ENCODE measurements at places on chromosomes 7 and 10.
A peak's percentile ranks its signal among the peaks of the same experiment; 100 is the strongest.

- no peak for DNase-seq
These were observed 237.4 kb downstream of the OTUD1 start for GRCh38 chr10:23676296-23676695.

DNA sequence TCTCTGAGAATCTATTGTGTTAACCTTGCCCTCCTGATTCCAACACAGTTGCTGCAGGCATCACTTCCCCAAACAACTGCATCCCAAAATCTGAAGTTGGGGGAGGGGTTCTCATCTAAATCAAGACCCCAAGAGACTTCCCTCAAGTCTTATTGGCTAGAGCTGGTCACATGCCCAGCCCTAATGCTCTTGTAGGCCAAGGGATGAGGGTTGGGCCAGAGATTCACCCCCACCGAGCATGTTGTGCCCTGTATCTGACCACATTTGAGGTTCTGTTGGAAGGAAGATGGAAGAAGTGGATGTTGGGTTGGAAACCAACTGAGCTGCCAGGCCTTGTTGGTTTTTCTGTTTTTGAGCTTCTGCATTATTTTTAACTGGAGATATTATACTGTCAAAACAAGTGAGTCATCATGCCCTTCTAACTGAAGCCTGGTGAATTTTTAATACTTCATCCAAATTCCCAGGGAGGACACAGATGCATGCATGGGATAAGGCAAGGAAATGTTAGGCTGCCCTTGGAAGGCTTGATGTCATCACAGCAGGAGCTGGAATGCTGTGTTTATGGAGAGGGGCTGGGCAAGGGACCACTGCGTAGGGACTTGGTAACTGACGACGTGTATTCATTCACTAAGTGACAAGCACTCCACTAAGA is 68.6 kb upstream of the CACUL1 start:
- DNase-seq = no peak

DNA sequence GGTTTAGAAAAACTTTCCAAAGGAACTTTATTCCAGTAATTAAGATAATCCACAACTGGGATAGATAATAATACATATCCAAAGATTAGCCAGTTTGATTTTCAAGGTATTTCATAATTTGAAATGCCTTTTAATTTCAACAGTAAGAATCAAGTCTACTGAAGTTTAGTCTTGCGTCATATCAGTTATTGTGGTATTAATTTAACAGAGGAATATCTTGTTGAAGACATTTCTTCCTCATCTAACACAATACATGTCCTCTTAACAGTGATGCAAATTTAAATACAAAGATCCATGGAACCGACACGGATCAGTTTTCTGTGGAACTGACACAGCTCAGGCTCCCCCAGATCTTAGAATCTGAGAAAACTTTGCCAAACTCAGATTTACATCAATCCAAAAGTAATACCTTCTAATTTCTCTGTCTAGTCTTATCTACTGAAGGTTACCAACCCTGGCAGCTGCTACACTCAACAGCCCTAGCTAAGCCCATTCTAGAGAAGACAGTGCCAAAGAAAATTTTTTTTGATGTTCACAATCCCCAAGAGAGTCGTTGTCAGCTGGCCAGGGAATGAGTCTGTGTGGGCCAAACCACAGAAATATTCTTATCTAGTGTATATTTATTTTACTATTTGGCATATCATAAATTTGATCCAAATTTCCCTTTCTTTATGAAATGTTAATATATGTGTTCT is 365.2 kb upstream of the MEOX2 start:
- no peak for DNase-seq

DNA sequence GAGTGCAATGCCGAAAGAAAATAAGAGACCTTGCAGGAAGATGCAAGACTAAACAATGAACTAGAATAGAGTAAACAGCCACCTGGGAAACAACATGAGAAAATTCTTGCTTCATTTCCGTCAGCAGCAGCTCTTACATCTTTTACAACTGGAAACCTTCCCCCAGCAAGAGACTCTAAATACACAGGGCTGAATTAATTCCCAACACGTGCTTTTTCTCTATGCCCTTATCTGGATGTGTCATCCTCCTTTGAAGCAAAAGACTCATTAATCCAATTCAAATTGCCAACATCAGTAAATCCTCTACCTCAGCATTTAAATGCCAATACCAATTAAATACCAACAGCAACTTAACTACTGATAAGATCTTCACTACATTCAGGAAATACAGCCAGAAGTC is 99.0 kb upstream of the PDE1C start:
- no peak for DNase-seq

GRCh38 chr7:158601090-158601489 is 13.5 kb upstream of the PTPRN2 start:
- DNase-seq = no peak

GRCh38 chr7:80699045-80699638 is 60.7 kb downstream of the CD36 start:
- peak; percentile 86 for DNase-seq

- no peak for DNase-seq
These were observed 406.1 kb upstream of the FZD8 start for GRCh38 chr10:36048236-36048635.

DNA sequence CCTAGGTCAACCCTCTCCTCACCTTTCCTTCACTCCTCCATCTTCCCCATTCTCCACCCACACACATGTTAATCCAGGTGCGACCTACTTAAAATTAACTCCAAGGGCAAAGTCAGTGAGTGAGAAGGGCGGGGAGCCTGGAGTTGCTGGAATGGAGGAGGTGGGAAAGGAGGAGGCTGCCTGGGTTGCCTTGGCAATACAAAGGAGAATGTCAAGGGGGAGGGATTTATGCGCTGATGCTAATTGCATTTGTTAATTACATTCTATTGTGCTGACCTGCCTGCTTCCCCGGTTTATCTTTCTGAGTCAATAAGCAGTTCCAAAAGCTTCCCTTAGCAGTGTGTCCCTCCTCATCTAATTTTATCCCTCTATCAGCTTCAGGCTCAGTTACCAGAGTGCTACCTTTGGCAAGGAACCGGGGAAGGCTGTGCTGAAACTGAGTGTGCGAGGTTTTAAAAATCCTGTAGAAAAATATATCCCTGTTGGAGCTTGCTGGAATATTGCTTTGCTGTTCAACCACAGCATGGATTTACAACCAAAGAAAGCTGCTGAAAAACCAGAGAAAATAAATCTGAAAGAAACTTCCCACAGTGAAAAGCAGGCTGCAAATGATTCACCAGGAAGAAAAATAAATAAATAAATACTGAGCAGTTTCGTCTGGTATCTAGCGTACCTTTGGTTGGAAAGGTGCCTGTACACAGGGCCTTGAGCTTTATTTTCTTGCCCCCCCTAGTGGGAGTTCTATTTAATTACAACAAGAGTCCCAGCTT is 113.2 kb upstream of the DGKB start:
- DNase-seq = peak; percentile 83

- DNase-seq = no peak
These were observed 55.1 kb upstream of the FAM20C start for GRCh38 chr7:137094-137891.

DNA sequence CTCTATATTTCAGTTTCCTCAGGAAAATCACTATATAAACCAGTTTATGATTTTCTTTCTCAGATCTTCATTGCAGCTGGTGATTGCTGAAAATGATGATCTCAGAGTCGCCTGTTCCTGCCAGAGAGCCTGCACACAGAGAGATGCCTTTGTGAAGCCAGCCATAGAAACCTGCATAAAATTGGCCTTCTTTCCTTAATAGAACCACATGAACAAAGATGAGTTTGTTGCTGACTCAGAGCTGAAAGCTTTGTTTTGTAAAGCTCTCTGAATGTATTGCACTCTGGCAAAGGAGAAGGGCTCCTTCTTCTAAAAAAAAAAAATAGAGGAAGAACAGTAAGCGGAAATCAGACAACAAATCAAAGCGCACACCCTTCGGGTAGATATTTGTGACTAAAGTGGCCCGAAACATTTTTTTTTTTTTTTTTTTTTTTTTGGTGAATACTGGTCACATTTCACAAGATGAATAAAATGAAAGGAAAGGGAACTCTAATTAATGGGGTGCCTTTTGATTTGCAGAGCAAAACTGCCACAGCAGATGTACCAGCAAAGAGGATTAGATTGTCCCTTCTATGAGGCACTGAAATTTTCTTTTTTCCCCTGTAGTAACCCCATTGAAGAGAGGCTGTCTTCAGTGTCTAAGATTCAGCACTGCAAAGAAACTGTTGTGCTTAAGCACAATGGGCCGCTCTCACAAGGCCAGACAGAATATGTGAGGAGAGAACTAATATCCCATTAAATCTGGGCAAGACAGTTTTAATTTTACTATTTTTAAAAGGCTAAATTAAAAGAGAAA is 75.1 kb upstream of the PTPRZ1 start:
- no peak for DNase-seq

- no peak for DNase-seq
These were observed 264.9 kb downstream of the SKIDA1 start for GRCh38 chr10:21260506-21261149.

- DNase-seq = peak; percentile 28
These were observed 30.2 kb upstream of the NUB1 start for GRCh38 chr7:151311294-151311864.

DNA sequence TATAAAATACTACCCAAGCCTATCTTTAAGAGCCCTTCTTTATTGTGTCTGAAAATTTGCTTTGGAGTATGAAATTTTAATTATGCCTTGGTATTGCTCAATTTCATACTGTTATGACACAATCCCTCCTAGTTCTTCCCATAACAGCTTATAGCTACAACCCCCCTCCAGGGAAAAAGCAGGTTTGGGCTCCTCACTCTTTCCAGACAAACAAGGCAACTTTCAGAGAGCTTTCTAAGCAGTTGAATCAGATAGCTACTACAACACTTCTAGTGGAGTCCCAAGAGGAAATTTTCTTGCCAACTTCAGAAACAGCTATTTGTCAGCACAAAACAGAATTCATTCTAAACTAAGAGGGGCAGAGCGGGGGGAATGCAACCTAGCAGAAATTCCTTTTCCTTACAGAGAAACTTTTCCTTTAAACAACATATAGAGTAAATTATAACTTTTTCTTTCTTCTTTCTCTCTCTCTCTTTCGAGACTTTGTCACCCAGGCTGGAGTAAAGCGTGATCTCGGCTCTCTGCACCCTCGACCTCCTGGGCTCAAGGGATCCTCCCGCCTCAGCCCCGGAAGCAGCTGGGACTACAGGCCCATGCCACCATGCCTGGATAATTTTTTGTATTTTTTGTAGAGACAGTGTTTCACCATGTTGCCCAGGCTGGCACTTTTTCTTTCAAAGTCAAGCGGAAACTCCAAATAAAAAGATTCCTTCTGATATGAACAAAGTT is 26.0 kb upstream of the JMJD1C start:
- no peak for DNase-seq

- DNase-seq = no peak
These were observed 32.5 kb downstream of the ZNF277 start for GRCh38 chr7:112238852-112239610.

GRCh38 chr10:123678376-123678775 is 12.2 kb downstream of the GPR26 start:
- DNase-seq = no peak

GRCh38 chr7:117793976-117794375 is 79.3 kb downstream of the CTTNBP2 start:
- DNase-seq = no peak

- DNase-seq = no peak
These were observed 3.5 kb downstream of the FAM180A start for GRCh38 chr7:135744938-135745702.

DNA sequence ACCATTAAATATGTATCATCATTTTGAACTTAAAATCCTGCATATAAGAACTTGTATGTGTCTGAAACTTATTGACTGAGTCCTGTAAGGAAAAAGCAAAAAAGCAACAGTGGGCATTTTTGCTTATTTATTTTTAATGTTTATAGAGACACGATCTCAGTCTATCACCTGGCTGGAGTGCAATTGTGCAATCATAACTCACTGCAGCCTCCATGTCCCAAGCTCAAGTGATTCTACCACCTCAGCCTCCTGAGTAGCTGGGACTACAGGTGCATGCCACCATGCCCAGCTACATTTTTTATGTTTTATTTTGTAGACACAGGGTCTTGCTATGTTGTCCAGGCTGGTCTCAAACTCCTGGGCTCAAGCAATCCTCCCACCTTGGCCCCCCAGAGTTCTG is 32.2 kb downstream of the MYL10 start:
- no peak for DNase-seq

DNA sequence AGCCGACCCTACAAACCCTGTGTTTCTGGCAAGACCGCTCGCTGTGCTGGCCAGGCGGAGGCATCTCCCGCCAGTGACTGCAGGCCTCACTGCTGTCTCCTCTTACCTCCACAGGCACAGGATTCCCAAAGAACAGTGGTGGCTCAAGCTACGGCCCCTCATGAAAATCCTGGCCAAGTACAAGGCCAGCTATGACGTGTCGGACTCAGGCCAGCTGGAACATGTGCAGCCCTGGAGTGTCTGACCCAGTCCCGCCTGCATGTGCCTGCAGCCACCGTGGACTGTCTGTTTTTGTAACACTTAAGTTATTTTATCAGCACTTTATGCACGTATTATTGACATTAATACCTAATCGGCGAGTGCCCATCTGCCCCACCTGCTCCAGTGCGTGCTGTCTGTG is 36.2 kb downstream of the PITRM1 start:
- DNase-seq = no peak

- peak; percentile 21 for DNase-seq
These were observed 436 bp downstream of the GNB2 start for GRCh38 chr7:100673942-100674410.

DNA sequence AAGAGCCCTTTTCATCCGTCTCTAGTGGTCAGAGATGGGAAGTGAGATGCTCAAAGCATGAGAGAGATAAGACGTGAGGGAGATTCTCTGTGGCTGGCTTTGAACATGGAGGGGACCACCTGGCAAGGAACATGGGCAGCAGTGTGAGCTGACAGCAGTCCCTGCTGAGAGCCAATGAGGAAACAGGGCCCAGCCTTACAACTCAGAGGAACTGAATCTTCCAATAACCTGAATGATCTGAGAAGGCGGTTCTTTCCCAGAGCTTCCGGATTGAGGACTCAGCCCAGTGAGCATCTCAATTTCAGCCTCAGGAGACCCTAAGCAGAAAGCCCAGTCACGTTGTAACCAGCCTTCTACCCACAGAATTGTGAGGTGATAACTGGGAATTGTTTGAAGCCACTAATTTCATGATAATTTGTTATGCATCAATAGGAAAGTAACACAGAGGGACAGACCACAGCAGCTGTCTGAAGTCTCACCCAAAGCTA is 33.9 kb upstream of the IKZF1 start:
- DNase-seq = no peak

GRCh38 chr7:140542228-140542603 is 62.9 kb upstream of the MKRN1 start:
- no peak for DNase-seq
